AG09309 (cell line): ENCODE measurements at places on chromosomes 12 and 14.

DNA sequence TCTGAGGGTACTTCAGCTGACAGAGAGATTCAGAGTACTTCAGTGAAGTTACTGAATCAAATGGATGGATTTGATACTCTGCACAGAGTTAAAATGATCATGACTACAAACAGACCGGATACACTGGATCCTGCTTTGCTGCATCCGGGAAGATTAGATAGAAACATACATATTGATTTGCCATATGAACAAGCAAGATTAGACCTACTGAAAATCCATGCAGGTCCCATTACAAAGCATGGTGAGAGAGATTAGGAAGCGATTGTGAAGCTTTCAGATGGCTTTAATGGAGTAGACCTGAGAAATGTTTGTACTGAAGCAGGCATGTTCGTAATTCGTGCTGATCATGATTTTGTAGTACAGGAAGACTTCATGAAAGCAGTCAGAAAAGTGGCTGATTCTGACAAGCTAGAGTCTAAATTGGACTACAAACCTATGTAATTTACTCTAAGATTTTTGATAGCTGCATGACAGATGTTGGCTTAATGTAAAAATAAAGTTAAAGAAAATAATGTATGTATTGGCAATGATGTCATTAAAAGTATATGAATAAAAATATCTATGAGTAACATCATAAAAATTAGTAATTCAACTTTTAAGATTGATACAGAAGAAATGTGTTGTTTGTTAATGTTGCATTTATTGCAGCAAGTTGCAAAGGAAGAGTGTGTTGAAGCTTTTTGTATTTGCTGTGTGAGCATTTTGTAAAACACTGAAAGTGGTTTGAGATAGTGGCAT lies 136.1 kb upstream of the RAP1B start:
- no peak for DNase-seq

- no peak for DNase-seq
Observed at GRCh38 chr14:34190717-34191116, 239.8 kb upstream of the EGLN3 start.

- no peak for DNase-seq
Observed at GRCh38 chr12:39072658-39073057, 167.3 kb upstream of the CPNE8 start.

GRCh38 chr12:94566345-94566744 lies 84.0 kb downstream of the TMCC3 start:
- no peak for DNase-seq

GRCh38 chr14:24297190-24297964 lies 2.2 kb downstream of the DHRS1 start:
- no peak for DNase-seq

DNA sequence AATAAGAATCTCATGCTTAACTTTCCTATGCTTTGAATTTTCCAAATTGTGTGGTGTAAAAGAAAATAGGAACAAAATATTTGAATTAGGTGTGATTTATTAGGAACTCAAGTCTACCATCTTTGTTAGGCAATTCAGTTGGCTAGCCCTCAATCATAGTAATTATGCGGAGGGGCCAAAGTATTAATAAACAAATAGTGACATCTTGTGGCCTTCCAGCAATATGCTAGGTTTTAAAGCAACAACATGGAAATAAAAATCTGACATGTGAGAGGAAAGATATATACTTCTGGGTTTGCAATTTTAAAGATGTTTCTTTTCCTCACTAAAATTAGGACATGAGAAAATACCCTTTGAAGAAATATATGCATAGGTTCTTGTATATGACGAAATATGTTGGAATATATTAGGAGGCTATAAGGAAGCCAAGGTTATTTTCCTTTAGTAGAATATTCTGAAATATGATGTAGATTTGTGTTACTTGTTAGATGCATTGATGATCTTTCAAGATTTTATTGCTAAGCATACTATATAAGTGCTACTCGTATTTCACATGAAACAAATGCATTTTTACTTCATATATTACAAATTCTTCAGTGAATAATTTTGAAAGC lies 200.4 kb downstream of the PTPRO start:
- DNase-seq = no peak
